Bladder microvascular endothelial cell (primary cell): ENCODE measurements at places on chromosomes 1 and 21. TPM values are rescaled to one million over a fixed set of nuclear protein-coding genes. Genes with fewer than 3 reads are reported as not detected.

The ASPM gene
- 17.7 and 26.7 TPM in 2 replicates for total RNA-seq

The RNU1-3 gene
- 509 and 6,751 TPM in 2 replicates for total RNA-seq

The CCDC27 gene
- not detected in 2 replicates for total RNA-seq

The E2F2 gene
- 1.9 and 2.8 TPM in 2 replicates for total RNA-seq

The NECTIN4 gene
- total RNA-seq = 0.31 and 0.32 TPM in 2 replicates

The HTR6 gene
- total RNA-seq = not detected in 2 replicates

The KLHDC8A gene
- not detected in 2 replicates for total RNA-seq

The OR2M3 gene
- total RNA-seq = not detected in 2 replicates

The PRCC gene
- total RNA-seq = 8.1 and 16.3 TPM in 2 replicates

The MROH7 gene
- total RNA-seq = under 0.01 TPM in 1 of 2 replicates, not detected in the other

The PDPN gene
- 0.49 and 155 TPM in 2 replicates for total RNA-seq

The NR1I3 gene
- not detected in 2 replicates for total RNA-seq

The CELA2B gene
- total RNA-seq = not detected in 2 replicates

The CBR3 gene
- total RNA-seq = 4.0 and 22.7 TPM in 2 replicates

The LRRC53 gene
- not detected in 2 replicates for total RNA-seq

The TRNP1 gene
- 5.2 and 5.8 TPM in 2 replicates for total RNA-seq

The MEX3A gene
- total RNA-seq = 2.4 and 12.2 TPM in 2 replicates
